ENCODE measurements at places on chromosomes 3 and 15. TPM values are rescaled to one million over a fixed set of nuclear protein-coding genes. Genes with fewer than 3 reads are reported as not detected.

GRCh38 chr3:12590096-12590495 lies 33.2 kb downstream of the MKRN2 start:
- H3K4me3 ChIP-seq: no peak overlapping the region
- no peaks in the 10 kb centered on the region for H3K4me1 ChIP-seq
- no peak overlapping the region for H3K27ac ChIP-seq
- DNase-seq: no peak
- H3K27me3 ChIP-seq: no peaks in the 10 kb centered on the region
- peaks cover 71% of the 10 kb centered on the region for H3K36me3 ChIP-seq

- DNase-seq: peak; percentile 71
- no peak overlapping the region for H3K4me3 ChIP-seq
- peaks cover 3% of the 10 kb centered on the region for H3K4me1 ChIP-seq
- no peak overlapping the region for H3K27ac ChIP-seq
- peaks cover 51% of the 10 kb centered on the region for H3K27me3 ChIP-seq
Measured at GRCh38 chr15:40279437-40280141, 3.3 kb downstream of the ANKRD63 start.

GRCh38 chr3:72086042-72086742 lies 301.2 kb upstream of the PROK2 start:
- no peak overlapping the region for H3K4me3 ChIP-seq
- peaks cover 10% of the 10 kb centered on the region for H3K4me1 ChIP-seq
- DNase-seq: no peak
- H3K27ac ChIP-seq: no peak overlapping the region
- H3K36me3 ChIP-seq: no peaks in the 10 kb centered on the region

DNA sequence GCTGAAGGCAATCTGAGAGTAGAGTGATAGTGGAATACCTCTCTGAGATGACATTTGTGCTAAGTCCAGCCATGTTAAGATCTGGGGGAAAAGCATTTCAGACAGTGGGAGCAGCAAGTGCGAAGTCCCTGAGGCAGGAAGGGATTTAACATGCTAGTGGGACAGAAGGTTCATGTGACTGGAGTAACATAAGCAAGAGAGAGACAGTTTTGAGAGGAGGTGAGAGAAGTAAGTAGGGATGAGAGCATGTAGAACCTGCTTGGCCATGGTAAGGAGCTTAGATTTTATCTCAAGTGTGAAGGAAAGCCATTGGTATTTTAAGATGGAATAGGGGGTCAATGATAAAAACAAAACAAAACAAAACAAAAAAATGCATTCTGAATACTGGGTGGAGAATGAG lies 358.6 kb upstream of the KCNH8 start:
- no peak for DNase-seq
- H3K27me3 ChIP-seq: no peaks in the 10 kb centered on the region
- no peak overlapping the region for H3K27ac ChIP-seq
- no peaks in the 10 kb centered on the region for H3K36me3 ChIP-seq

GRCh38 chr3:127059072-127059471 lies 76.2 kb downstream of the PLXNA1 start:
- no peaks in the 10 kb centered on the region for H3K4me1 ChIP-seq
- H3K36me3 ChIP-seq: no peaks in the 10 kb centered on the region
- no peak overlapping the region for H3K27ac ChIP-seq
- DNase-seq: no peak
- peaks cover 10% of the 10 kb centered on the region for H3K27me3 ChIP-seq

XCR1 gene
- not detected for total RNA-seq

- H3K27ac ChIP-seq: no peak overlapping the region
- DNase-seq: no peak
- H3K27me3 ChIP-seq: peaks cover 7% of the 10 kb centered on the region
- no peaks in the 10 kb centered on the region for H3K36me3 ChIP-seq
Measured at GRCh38 chr3:14522768-14523167, 17.4 kb downstream of the GRIP2 start.

DNA sequence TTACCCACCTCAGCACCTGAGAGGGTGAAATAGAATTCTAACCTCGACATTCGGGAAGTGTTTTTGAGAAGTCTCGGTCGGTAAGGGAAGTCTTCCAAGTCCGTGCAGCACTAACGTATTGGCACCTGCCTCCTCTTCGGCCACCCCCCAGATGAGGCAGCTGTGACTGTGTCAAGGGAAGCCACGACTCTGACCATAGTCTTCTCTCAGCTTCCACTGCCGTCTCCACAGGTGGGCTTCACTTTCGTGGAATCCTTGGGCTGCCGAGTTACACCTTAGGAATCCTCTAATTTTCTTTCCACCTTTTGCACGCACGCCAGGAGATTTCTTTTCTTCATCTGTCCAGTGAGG lies 775 bp downstream of the CCNDBP1 start:
- H3K27ac ChIP-seq: peak overlapping the region; percentile 95
- no peak for DNase-seq
- H3K36me3 ChIP-seq: peaks cover 54% of the 10 kb centered on the region
- peaks cover 39% of the 10 kb centered on the region for H3K4me1 ChIP-seq
- H3K27me3 ChIP-seq: no peaks in the 10 kb centered on the region

DNA sequence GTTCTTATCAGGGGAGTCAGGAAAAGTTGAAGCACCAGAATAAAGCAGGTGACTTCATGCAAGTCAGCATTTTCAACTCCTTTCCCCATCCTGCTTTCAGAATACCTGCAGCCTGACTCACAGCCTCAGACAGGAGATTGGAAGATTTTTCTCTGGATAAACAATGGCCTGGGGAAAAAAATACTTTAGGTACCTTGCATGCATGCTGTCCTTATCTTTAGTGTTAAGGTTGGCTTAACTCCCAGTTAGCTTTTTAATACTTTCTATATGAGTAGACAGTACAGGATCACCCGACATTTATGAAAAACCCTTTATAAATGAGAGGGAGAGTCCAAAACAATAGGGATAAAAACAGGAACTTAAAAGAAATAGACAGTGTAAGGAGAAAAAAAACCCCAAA lies 53.6 kb downstream of the PAK2 start:
- no peak overlapping the region for H3K4me3 ChIP-seq
- no peaks in the 10 kb centered on the region for H3K4me1 ChIP-seq
- H3K36me3 ChIP-seq: peaks cover 76% of the 10 kb centered on the region

GRCh38 chr3:45806072-45806471 lies 9.7 kb upstream of the SLC6A20 start:
- no peak for DNase-seq
- peaks cover 38% of the 10 kb centered on the region for H3K27me3 ChIP-seq
- H3K4me3 ChIP-seq: no peak overlapping the region
- H3K4me1 ChIP-seq: no peaks in the 10 kb centered on the region
- H3K36me3 ChIP-seq: no peaks in the 10 kb centered on the region
